CD4-positive, alpha-beta memory T cell (primary cell): ENCODE measurements at places on chromosomes 1 and 21. TPM values are rescaled to one million over a fixed set of nuclear protein-coding genes. Genes with fewer than 3 reads are reported as not detected.

DNA sequence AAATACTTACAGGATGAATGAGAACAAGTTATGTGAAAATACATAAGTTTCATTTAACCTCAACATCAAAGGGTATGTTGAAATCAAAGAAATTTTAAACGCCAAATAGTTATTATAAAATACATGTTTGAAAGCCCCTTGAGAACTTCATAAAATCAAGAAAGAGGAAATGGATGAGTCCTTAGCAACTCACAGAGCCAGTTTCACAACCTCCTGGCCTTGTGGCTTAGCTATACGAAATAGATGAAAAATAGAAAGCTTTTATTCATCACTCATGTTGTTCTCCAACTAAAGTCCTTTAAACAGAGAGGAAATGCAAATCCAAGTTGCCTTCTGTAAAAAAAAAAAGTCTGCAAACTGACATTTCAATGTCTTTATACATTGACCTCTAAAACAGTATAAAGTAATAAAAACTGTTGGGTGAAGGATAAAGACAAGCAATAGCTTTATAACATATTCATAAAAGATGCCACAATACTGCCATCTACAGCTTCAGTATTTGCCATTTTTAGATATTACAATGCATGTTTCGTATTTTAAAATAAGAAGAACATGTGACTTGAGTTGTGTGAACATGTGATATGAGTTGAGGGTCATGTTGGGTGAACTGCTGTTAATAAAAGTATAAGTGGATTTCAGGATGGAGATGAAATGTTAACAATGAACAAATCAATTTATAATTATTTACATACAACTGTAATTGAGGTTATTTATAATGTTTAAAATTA is 847.8 kb downstream of the MRPL39 start:
- DNase-seq = no peak

DNA sequence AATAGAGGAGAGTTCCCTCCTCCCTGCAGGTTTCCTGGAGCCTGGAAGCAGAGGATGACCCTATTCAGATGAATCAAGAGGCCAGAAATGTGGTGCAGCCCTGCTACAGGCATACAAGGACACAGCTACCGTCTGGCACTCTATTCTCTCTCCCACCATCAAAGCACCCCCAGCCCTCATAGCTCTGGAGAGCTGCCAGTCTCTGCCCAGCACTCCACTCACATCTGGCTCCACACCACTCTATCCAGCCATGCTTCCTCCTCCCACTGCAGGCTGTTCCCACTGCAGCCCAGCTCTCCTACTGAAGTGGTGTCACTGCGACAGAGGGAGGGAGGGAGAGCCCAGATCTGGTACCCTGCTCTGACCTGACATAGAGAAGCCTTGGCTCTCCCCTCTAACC is 18.4 kb downstream of the SYT2 start:
- no peak for DNase-seq

GRCh38 chr1:29939079-29939478 is 702.8 kb downstream of the PTPRU start:
- DNase-seq = no peak

GRCh38 chr1:43569175-43569574 is 38.5 kb downstream of the PTPRF start:
- no peak for DNase-seq

DNA sequence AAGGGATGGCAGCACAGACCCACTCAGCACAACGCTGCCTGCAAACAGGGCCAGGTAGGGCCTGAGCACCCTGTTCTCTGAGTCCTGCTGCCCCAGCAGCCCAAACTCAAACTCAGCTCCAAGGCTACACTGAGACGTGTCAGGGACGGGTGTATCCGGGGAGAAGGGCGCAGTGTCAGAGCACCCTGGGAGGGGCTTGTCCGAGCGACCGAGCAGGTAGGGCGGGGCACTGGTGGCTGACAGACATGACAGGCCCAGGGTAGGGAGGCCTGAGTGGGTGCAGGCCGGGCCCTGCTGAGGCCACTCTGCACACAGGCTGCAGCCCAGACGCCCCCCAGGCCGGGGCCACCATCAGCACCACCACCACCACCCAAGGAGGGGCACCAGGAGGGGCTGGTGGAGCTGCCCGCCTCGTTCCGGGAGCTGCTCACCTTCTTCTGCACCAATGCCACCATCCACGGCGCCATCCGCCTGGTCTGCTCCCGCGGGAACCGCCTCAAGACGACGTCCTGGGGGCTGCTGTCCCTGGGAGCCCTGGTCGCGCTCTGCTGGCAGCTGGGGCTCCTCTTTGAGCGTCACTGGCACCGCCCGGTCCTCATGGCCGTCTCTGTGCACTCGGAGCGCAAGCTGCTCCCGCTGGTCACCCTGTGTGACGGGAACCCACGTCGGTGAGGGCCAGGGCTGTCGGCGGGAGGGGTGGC is 5.5 kb downstream of the SCNN1D start:
- no peak for DNase-seq

- no peak for DNase-seq
Observed at GRCh38 chr1:228850141-228851100, 115.1 kb downstream of the RHOU start.

GRCh38 chr1:240031009-240031408 is 60.7 kb upstream of the FMN2 start:
- DNase-seq = no peak

DNA sequence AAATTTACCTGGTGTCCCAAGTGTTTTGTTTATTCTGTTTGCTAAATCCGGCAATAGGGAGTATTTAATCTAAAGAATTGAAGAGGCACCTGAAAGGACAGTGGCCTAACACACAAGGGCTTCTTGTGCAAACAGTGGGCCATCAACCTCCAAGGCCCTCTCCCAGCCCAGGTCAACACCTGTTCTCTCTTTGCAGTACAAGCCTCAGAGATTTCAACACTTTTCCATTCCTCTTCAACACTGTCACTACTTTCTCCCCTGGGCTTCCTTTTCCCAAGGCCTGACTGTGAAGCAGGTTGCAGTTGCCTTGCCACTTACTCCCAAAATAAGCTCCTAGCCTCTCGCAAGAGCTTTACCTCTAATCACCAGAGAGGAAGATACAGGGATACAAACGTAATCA is 3.2 kb upstream of the SNAPIN start:
- DNase-seq = no peak

- no peak for DNase-seq
Observed at GRCh38 chr1:235878082-235878811, 11.5 kb upstream of the LYST start.

- DNase-seq = no peak
Observed at GRCh38 chr1:208203127-208203847, 40.9 kb downstream of the PLXNA2 start.

GRCh38 chr1:28036431-28036830 is 52.0 kb downstream of the EYA3 start:
- DNase-seq = no peak

Gene PLPPR4
- not detected for total RNA-seq

Gene TCEA3
- 28.7 TPM for total RNA-seq

Gene IL20
- total RNA-seq = not detected

Gene CA6
- total RNA-seq = not detected
